AG09319 (cell line): ENCODE measurements at places on chromosomes 4 and X.

DNA sequence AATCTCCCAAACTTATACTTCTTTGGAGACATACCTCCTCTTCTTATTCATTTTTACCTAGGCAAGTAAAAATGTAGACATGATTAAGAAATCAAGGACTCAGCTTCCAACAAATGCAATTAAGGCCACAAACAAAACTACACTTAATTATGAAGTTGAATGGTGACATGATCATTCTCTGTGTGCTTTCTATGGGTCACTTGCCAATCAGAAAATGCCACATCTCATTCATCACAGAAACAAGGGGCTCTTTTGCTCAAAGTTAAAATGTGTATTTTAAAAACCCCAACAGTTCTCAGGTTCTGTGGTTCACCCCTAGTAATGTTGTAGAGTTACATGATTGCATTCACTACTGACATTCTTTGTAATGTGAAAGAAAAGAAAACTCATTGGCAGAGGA lies 273.5 kb downstream of the DCHS2 start:
- DNase-seq: no peak

DNA sequence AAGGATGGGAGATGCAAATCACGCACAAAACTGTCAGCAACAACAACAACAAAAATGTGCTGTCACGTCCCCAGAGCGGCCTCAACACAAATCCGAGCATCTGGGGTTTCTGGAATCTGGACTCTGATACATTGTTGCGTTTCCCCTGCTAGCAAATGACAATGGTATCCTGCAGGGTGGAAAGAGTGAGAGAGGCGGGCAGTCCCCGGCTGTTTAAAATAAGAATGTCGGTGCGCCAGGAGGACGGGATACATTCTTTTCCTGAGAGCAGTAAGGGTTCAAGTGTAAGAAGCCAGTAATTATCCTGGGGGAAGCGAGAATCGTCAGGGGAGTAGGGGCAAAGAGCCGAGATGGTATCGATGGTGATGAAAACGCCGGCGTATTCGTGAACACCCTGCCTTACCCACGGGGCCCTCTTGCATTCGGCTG lies 310.2 kb downstream of the ASMT start:
- no peak for DNase-seq

- no peak for DNase-seq
These were observed 72.4 kb upstream of the JADE1 start for GRCh38 chr4:128737098-128737513.

DNA sequence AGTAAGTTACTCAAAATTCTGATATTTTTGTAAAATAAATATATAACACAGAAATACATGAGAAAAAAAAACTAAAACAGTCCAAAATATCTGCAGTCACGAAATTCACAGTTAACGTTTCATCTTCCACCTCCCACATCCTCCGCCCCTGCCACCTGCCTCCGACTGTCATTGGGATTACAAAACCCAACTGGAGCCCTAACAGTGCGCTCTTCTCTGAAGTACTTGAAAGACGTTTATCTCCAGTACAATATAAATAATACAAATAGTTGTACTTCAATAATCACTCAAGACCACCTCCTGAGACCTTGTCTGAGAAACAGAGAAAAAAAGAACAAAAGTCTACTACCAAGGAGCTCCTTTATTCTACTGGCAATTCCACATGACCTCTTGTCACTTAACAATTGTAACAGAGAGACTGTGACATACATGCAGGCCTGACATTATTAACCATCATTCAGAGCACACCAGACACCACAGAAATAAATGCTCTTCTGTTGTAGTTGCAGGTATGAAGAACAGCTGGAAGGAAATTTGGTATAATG lies 280.6 kb downstream of the PPP3CA start:
- no peak for DNase-seq

- DNase-seq: no peak
These were observed 405.5 kb upstream of the NR3C2 start for GRCh38 chr4:148847544-148848255.

- DNase-seq: no peak
These were observed 43.9 kb upstream of the PDGFRA start for GRCh38 chr4:54185044-54185780.

DNA sequence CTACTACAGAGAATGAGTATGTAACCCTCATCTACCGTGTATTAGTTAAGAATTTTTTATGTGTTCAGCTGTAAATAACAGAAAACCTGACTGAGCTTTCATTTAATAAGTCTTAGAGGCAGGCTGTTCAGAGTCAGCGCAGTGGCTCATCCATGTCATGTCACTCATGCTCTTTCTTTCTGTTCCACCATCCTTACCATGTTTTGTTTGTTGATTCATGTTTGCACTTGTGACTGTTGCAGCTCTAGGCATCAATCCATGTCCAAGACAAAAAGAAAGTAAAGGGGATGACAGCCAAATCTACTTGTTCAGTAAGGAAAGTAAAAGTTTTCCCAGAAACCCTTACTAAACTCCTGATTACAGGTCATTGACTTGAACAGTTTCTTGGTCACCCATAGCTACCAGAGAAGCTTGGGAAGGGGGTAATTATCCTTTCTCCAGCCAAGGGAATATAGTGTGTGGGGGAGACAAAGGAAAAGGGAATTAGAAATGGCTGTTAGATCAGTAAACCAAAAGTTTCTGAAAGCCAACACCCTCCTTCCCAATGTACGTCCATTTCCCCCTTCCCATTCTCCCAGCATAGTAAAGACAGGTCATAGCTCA lies 9.0 kb downstream of the ART3 start:
- no peak for DNase-seq

- DNase-seq: no peak
These were observed 108.7 kb upstream of the TTC29 start for GRCh38 chr4:147054228-147054872.

- no peak for DNase-seq
These were observed 64.7 kb downstream of the INTS6L start for GRCh38 chrX:135585153-135585552.

DNA sequence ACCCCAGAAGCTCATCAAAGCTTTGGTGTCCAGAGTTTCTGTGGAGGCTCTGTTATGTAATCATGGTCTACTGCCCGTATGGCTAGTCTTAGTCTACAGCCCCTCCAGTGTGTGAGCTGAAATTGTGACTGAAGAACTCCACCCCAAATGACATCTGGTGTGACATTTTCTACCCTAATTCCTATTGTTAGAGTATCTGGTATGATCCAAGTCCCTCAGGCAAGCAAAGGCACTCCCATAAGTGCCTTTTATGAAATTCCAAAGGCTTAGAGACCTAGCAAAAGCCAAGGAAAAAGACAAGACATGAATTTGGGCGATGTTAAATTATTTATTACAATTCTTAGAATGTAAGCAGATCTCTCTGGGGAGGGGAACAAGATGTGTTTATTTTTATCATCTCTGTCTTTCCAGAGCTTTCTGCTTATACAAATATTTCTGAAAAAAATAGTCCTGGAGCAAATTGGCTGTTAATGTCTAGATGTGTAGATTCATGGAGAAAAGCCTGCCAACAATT lies 417.4 kb downstream of the CCSER1 start:
- no peak for DNase-seq
